ENCODE measurements at places on chromosomes 13 and 19.

DNA sequence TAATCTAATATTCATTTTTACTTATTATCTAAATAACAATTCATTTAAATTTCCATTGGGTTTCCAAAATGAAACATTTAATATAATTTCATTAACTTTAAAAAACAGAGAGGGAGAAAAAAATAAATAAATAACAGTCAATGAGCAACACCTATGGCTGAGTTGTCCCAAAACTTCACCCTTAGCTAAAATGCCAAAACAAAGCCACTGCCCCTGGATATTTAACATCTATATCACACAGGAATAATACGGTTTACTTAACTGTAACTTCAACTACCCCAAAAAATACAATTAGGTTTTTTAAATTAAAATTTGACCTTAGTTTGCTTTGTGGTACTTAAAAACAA, 541 bp downstream of the ELF1 start:
- DNase-seq: no peak

- no peak for DNase-seq
Measured at GRCh38 chr19:45322311-45322710, 364 bp downstream of the CKM start.

GRCh38 chr19:53879140-53880081, 2.6 kb upstream of the PRKCG start:
- peak; percentile 99 for DNase-seq

DNA sequence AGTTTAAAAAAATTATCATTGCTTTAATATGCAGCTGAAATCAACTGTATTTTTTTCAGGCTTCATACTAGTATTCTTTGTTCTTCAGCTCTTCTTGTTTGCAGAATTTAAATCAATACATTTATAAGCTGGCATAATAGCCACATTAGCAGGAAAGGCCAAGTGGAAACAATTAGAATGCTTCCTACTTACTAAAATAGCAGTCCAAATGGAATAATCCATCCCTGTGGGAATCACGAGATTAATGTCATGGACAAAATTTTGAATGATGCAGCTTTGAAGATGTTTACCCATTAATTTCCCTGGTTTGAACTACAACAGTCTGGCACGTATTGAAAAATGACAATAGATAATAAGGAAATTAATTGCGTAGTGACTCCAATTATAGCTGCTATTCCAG, 2650.8 kb downstream of the PCDH9 start:
- no peak for DNase-seq

DNA sequence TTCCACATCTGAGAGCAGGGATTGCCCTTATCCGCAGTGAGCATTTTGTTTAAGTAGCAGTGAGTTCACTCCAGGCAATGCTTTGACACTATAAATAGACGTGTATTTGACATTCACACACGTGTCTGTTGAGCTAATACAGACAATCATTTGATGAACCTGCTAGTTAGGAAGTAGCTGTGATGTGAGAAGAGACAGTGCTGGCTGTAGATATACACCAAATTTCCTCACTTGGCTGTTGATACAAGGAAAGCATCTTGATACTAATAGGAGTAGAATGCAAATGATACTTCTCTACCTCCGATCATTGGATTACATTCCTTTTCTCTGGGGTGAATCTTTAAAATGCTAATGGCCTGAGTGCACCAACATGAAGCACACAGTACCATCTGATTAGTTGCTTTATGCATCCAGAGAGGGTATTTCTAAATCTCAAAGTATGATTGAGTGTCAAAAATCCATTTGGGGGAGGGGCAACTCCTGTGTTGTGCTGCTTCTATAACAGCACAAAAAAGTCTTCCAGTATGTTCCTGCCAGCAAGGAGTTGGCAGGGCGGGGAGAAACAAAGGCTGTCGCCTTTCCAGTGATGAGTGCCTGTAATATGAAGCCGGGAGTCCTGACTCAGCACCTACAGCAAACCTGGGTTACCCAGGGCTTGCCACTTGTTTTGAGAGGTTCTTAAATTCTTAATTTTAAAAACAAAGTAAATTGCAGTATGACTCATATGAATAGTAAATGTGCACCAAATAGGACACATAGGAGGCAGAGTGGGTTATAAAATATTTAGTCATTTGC, 7.0 kb downstream of the CUL4A start:
- DNase-seq: no peak

DNA sequence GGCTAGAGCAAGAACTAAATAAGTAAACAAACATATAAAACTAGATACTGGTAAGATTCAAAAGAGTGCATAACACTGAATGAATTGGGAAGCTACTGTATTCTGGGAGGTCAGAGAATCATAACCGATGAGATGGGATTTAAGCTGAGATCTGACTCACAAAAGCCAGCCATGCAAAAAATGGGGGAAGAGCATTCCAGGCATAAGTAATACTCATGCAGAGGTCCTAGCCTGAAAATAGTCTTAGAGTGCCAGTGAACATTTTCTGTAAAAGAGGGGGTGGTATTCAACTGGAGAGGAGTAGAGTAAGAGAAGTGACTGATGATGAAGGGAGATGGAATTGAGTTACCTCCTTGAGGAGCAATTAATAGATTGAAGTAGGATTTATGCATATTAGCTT, 872.0 kb upstream of the GPC6 start:
- no peak for DNase-seq

DNA sequence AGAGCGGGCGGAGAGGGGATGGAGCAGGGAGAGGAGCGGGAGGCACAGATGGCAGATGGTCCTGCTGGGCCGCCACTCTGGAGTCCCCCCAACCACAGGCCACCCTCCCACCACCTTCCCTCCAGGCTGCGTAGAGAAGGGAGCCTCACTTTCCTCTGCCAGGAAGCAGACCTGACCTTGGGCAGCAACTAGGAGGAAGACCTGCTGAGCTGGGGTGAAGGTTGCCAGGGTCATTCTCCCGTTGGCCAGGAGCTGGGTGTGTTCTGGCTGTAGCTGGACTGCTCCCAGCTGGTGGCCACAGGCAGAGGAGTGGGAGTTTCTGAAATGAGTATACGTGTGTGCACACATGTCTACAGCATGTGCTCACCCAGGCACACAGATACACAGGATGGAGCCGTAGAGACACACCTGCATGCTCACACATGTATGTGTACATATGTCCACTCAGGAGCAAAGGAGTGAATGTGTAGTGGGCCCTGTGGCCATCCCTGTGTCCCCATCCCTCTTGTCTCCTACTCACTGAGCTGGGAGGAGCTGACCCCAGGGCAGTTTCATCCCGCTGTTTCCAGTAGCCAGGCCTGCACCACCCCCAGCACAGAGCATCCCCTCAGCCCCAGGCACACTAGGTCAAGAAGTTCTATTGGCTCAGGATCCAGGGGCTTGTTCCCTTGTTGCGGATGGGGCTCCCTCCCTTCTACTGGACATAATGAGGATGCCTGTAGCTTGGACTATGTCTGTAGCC, 53.0 kb downstream of the CHST8 start:
- DNase-seq: no peak

- no peak for DNase-seq
Measured at GRCh38 chr13:20151016-20151415, 9.8 kb downstream of the GJA3 start.

DNA sequence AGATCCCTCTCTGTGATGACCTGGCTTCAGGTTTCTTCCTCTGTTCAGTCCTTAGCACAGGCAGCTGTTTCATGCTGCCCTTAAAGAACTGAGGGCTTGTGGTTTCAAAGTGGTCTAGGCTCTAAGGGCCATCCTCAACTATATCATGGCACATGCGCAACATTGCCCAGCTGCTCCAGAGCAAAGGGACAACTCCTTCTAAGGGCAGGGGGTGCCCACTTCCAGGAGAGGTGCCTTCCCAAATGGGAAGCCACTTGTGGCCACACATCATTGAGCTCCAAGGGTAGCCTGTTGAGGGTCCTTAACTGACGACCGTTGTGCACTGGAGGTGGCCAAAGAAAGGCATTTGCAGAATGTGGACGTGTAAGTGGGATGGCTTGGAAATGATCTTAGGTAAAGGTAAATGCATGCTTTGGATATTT, 7.3 kb downstream of the GPR183 start:
- no peak for DNase-seq

GRCh38 chr19:15124572-15125231, 17.5 kb downstream of the SYDE1 start:
- DNase-seq: no peak

GRCh38 chr13:39955560-39955959, 300.1 kb downstream of the COG6 start:
- no peak for DNase-seq

DNA sequence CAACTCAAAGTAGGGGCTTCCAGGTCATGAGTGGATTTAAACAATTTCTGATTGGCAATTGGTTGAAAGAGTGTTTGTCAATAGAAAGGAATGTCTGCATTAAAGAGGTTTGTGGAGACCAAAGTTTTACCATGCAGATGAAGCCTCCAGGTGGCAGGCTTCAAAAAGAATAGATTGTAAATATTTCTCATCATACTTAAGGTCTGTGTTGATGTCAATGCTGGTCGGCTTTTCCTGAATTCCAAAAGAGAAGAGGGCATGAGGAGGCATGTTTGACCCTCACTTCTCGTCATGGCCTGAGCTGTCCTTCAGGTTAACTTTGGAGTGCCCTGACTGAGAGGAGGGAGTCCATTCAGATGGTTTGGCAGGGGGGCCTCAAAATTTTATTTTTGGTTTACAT, 125.4 kb upstream of the RFC3 start:
- DNase-seq: no peak

DNA sequence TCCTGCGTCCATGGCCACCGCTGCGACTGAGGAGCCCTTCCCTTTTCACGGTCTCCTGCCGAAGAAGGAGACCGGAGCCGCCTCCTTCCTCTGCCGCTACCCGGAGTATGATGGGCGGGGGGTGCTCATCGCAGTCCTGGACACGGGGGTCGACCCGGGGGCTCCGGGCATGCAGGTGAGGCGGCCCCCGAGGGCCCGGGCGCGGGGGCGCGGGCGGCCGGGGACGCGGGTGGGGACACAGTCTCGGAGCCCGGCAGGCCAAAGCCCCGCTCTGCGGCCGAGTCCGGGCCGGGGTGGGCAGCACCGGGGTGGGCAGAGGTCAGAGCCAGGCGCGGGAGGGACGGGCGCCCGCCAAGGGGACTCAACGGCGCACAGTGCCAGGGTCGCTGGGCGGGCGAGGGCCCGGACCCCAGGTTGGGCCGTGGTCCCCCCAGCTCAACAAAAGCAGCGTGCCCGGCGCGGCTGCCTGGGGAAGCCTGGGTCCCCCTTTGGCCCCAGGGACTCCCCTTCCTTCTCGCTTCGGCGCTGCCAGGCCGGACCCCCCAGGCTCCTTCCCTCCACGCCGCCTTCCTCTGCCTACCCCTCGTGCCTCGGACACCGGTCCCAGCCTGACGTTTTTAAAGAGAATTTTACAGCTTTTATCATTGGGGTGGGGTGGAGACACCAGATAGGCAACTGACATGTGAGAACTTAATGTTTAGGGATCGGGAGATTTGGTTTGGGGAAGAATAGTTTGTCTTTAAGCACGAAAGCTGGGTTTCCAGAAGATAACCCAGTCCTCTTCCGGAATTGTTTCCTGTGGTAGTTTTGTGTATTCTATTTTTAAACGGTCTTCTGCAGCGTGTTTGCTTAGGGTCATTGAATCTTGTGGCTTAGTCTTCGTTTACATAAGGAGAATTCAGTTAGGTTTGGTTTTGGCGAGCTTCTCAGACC, 509 bp downstream of the TPP2 start:
- peak; percentile 17 for DNase-seq

DNA sequence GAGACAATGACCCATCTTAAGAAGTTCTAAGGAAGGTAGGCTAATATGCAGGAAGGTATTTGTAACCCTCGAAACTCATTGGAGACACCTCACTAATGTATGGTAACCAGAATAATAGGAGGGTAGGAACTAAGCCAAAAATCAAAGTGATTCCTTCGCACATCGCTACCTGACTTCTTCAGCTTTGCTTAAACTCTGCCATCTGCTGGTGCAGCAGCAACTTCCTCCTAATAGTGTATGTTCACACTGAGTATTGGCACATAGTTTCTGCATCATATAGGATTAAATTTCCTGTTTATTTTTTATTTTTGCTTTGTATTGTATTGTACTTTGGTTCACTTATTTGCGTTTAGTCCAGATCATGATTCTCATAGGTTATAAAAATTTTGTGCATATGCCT, 676.2 kb downstream of the GPC5 start:
- no peak for DNase-seq

- no peak for DNase-seq
Measured at GRCh38 chr13:27083183-27083582, 88.4 kb downstream of the USP12 start.

DNA sequence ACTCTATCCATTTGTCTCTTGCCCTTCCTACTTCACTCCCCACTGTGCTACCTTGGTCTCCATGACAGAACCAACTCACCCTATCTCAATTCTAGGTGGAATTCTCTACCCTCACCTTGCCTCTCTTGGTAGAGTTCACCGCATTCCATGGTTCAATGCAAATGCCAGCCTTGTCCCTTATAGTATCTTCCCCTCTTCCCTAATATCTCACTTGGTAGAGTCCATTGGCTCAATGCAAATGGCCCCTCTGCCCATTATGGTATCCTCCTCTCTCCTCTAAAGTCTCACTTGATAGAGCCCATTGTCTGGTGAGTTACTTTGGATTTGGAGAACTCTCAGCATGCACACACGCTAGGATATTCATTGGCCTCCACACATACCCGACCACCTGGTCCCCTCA, 7.9 kb downstream of the HAS1 start:
- no peak for DNase-seq

- DNase-seq: no peak
Measured at GRCh38 chr19:50380751-50381151, 3.4 kb upstream of the POLD1 start.

GRCh38 chr13:27120011-27120410, 51.6 kb downstream of the USP12 start:
- DNase-seq: no peak

- peak; percentile 29 for DNase-seq
Measured at GRCh38 chr13:19782049-19782726, 557 bp downstream of the PSPC1 start.

DNA sequence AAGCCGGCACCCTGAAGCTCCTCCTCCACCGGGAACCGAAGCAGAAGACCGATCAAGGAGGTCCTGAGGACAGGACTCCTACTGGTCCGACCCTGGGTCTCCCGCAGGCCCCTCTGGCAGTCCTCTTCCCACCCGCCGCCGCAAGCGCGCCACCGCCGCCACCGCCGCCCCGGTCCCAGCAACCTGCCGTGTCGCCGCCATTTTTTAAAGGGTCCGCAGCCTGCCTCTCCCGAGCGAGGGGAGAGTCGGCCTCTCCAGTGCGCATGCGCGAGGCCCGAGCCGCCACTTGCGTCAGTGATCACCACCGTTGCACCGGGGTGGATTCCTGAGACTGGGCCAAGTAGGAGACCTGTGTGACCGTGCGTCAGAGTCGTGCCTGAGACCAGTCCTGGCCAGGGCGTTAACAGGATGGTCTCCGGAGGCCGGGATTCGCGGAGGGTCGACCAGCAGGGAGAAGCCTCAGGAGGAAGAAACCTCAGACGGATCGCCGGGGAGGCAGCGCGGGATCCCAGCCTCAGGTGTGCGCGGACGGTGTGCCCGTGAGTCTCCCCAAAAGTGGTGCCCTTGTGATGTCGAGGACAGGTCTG, 51.6 kb downstream of the ZNF146 start:
- no peak for DNase-seq

Measured in neural crest cell (in vitro differentiated cells).